ENCODE measurements at places on chromosomes 3 and 15. TPM values are rescaled to one million over a fixed set of nuclear protein-coding genes. Genes with fewer than 3 reads are reported as not detected.

Gene PAQR9
- total RNA-seq, result 0.58 TPM

Gene MRPL3
- 134 TPM for total RNA-seq

Gene DNAJA4
- 0.25 TPM for total RNA-seq

Gene CCDC54
- total RNA-seq, result not detected

Gene SPESP1
- total RNA-seq, result not detected

Gene LRRC31
- total RNA-seq, result not detected

Measured in K562 (cell line).